Right lobe of liver (tissue), 6 donors: ENCODE measurements at places on chromosomes 5 and 9. TPM values are rescaled to one million over a fixed set of nuclear protein-coding genes. Genes with fewer than 3 reads are reported as not detected.
A peak's percentile ranks its signal among the peaks of the same experiment; 100 is the strongest.

DNA sequence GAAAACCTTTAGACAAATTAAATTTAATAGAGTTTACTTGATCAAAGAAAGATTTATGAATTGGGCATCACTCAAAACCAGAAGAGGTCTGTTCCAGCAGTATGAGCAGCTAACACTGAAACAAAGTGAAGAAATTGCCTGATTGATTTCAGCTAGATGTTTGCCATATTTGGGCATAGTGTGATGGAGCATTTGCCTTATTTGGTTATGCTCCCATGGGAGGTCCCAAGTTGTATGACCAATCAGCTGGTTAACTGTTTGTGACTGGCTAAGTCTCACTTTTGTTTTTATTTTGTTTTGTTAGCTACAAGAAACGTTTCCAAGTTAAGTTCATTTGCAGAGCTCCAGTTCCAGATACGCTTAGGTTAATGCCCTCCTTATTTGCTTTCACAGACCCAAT is 53.3 kb upstream of the LMNB1 start:
- no peak overlapping the region for H3K4me3 ChIP-seq
- H3K36me3 ChIP-seq: no peaks in the 10 kb centered on the region
- H3K4me1 ChIP-seq: no peaks in the 10 kb centered on the region
- no peaks in the 10 kb centered on the region for H3K27me3 ChIP-seq
- DNase-seq: no peak

DNA sequence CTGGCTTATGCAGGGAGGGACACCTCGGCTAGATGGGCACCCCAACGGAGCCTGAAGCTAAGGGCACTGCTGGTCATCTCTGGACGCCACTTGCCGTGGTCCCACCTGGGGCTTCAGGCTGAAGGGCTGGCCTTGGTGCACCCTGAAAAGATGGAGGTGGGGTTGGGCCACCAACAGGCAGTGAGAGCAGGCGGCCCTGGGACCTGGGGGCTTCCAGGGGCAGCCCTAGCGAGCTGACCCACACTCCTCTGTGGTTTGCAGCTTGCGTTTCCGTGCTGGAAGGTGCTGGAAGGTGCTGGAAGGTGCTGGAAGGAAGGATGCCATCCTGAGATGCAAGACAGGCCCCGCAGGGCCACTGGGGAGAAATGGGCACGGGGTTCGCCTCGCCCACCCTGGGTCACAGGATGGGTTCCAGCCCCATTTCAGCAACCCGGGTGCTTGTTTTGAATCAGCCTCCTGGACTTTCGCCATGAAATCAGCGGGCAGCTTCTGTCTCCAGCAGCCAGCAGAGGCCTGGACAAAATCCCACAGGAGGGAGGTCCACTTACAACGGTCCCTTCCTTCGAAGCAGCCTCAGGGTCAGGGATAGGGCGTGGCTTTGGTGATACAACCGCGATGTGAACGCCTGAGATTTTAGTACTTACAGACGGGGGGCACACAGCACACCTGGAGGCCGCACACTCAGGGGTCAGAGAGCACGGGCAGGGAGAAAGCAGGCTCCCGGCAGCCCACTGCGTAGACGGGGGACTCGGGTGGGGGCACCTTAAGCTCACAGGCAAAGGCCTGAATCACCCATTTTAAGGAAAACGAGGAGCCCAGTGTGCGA is 303.1 kb upstream of the IRX4 start:
- H3K4me3 ChIP-seq: no peak overlapping the region
- H3K27ac ChIP-seq: no peak overlapping the region
- H3K27me3 ChIP-seq: no peaks in the 10 kb centered on the region
- peak; percentile 38 for DNase-seq
- no peaks in the 10 kb centered on the region for H3K4me1 ChIP-seq

The F12 gene
- 375 TPM for total RNA-seq

GRCh38 chr9:13717322-13718054 is 438.0 kb upstream of the MPDZ start:
- H3K4me1 ChIP-seq: no peaks in the 10 kb centered on the region
- H3K27me3 ChIP-seq: no peaks in the 10 kb centered on the region
- no peak overlapping the region for H3K4me3 ChIP-seq
- no peaks in the 10 kb centered on the region for H3K36me3 ChIP-seq
- no peak overlapping the region for H3K27ac ChIP-seq

The PCDHB10 gene
- total RNA-seq: 0.23 TPM

DNA sequence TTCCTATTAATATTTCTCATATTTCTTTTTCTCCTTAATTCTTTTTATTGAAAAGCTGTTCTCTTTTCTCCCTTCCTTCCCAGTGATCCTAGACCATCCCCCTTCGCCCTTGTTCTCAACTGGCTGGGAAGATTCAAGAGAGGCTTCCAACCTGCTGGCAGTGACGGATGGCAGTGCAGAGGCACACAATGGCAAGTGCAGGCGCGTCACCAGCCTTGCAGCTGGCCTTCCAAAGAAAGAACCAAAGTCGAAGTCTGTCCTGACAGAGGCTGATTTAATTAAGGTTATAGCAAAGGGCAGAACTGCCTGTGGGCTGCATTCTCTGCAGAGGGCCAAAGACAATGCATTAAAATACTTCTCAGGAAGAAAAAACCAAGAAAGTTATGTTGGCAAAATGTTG is 7.4 kb downstream of the CEMIP2 start:
- no peak overlapping the region for H3K4me3 ChIP-seq
- H3K27me3 ChIP-seq: no peaks in the 10 kb centered on the region
- peak; percentile 47 for DNase-seq
- peaks cover 92% of the 10 kb centered on the region for H3K4me1 ChIP-seq

DNA sequence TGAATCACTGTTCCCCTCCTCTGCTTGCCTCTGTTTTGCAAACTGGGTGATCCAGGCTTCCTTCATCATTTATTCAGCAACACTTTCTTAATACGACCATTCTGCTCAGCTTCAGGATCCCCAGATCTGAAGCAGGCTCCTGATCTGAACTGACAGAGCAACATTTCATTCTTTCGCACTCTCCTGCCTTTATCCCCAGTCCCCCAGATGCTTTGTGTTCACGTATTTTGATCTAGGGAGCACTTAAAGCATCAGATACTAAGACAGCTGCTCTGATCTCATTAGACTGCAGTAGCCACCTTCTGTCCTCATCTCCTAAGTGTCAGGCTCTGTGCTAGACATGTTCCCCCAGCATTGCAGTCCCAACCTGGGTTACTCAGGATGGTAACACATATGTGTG is 158.0 kb downstream of the TRIO start:
- H3K27ac ChIP-seq: no peak overlapping the region
- peaks cover 14% of the 10 kb centered on the region for H3K36me3 ChIP-seq
- H3K4me1 ChIP-seq: no peaks in the 10 kb centered on the region
- H3K27me3 ChIP-seq: no peaks in the 10 kb centered on the region
- no peak overlapping the region for H3K4me3 ChIP-seq
- no peak for DNase-seq

The HTR4 gene
- total RNA-seq: 0.23 TPM

The RNF44 gene
- 11.9 TPM for total RNA-seq

The C8G gene
- total RNA-seq: 369 TPM

DNA sequence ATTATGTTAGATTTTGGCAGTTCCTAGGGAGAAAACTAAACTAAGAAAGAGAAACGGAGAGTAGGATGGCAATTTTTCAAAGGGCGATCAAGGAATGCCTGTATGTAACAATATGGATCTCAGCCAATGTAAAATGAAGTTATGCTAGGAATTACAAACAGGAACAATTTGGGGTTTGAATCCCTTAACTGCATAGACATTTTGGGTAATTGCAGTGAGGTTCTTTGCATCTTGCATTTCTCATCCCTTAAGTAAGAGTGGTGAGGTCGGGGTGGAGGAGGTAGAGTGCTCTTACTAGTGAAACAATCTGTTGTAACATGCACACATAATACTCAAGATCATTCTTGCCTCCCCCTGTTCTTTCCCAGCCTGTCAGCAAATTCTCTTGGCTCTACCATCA is 137.6 kb downstream of the NPR3 start:
- H3K27me3 ChIP-seq: no peaks in the 10 kb centered on the region
- no peak overlapping the region for H3K27ac ChIP-seq
- H3K4me3 ChIP-seq: no peak overlapping the region
- no peak for DNase-seq

DNA sequence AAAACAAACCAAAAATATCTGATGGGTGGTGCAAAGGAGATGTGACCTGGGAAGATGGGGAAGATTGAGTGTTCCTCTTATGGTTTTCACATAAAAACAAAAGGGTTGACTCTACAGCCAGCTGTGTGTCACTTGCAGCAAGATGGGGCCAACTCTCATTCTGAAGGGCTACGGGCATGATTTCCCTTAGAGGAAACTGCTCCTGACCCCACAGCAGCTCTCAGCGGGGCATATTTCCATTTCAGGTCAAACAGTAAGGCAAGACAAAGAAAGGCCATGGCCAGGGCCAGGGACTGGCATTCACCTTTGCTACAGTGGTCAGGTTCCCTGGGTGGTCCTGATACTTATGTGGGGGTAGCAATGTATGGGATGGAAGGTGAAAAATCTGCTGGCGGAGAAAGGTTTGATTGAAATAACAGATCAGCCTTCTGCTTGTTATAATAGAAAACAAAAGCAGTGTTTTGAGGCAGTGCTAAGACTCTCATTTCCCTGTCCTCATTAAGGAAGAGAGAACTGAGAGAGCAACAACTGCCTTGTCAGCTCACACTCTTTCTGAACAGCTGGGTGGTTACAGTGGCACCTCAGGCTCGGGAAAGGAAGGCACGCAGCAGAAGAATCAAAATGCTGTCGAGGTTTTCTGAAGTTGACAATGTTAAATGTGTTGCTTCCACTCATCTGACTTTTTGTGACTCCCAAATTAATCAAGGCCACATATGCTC is 120.7 kb upstream of the PCA3 start:
- H3K4me3 ChIP-seq: no peak overlapping the region
- H3K36me3 ChIP-seq: no peaks in the 10 kb centered on the region

The TMEM252 gene
- not detected for total RNA-seq

The SNCB gene
- not detected for total RNA-seq

The AFAP1L1 gene
- 3.1 TPM for total RNA-seq

The GRXCR2 gene
- not detected for total RNA-seq

- H3K36me3 ChIP-seq: no peaks in the 10 kb centered on the region
- peak overlapping the region; percentile 68 for H3K4me3 ChIP-seq
- H3K27me3 ChIP-seq: no peaks in the 10 kb centered on the region
- peaks cover 21% of the 10 kb centered on the region for H3K4me1 ChIP-seq
- peak overlapping the region; percentile 93 for H3K27ac ChIP-seq
Observed at GRCh38 chr5:134845335-134845851, 375 bp upstream of the C5orf24 start.
